Activated CD8-positive, alpha-beta T cell treated with anti-CD3 and anti-CD28 coated beads, Interleukin-2, amount 10 ng/mL, durations not matched to agents 7 days and 5 days (primary cell): ENCODE measurements at places on chromosomes 12 and 14. TPM values are rescaled to one million over a fixed set of nuclear protein-coding genes. Genes with fewer than 3 reads are reported as not detected.
A peak's percentile ranks its signal among the peaks of the same experiment; 100 is the strongest.

DNA sequence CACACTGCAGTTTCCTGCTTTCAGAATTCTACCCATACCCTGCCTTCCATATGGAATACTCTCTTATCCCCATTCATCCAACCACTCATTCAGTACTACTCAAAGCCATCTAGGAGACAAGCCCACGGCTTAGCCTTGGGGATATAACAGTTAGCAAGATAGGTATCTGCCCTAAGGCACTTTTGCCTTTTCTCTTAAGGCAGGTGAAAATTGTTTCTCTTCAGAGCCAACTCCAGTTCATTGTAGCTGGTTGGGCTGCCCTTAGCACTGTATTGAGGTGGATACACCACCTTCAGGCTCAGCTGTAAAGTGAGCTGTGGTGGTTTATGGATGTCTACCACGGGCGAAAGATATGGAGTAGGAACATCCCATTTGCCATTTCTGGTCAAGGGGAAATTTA lies 729.7 kb upstream of the TBX3 start:
- no peak overlapping the region for H3K27ac ChIP-seq
- no peaks in the 10 kb centered on the region for H3K27me3 ChIP-seq

DNA sequence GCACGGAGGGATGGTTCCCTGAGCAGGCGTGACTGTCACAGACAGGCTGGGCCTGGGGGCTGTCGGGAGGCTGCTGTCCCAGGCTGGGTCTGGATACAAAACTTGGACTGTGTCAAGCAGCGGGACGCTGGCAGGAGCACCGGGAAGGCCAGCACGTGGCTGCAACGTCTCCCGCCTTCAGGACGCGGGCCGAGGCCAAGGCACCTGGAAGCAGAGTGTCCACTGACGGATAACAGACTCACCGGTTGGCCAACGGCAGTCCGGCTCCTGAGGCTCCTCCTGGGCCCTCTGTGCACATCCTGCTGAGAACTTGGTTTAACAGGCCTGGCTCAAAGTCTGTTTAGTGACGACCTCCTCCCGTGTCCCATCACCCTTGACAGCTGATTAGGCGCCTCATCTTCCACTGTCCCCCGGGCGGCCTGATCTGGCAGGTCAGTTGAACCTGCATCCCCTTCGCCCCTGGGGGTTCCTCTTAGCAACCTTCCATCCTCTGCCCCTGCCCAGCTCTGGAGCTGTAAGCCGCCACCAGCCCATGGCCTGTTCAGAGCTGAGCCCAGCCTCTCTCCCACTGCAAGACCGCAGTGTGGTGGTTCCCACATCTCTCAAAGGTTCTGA lies 2.5 kb downstream of the XRCC3 start:
- H3K27me3 ChIP-seq = no peaks in the 10 kb centered on the region
- H3K4me1 ChIP-seq = peaks cover 47% of the 10 kb centered on the region
- H3K4me3 ChIP-seq = no peak overlapping the region
- peaks cover 39% of the 10 kb centered on the region for H3K36me3 ChIP-seq
- H3K27ac ChIP-seq = peak overlapping the region; percentile 85
- DNase-seq = no peak

DNA sequence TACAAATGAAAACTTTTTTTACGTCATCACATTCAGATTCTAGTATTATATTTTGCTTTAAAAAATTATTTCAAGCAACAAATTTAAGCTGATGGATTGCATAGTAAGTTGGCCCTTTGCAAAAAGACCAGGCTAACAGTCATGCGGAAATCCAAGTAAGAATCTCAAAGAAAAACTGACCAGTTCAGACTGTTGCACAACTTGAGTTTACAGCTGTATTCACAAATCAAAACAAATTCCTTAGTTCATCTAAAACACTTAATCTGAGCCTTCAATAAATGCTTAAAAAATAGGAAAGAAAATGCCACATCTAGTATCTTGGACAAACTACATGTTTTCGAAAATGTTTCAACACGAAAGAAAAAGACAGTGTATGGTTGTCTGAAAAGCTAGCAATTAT lies 847 bp downstream of the CCDC59 start:
- H3K4me3 ChIP-seq = peak overlapping the region; percentile 93
- H3K4me1 ChIP-seq = peaks cover 40% of the 10 kb centered on the region
- H3K27ac ChIP-seq = peak overlapping the region; percentile 99
- peaks cover 45% of the 10 kb centered on the region for H3K36me3 ChIP-seq
- no peaks in the 10 kb centered on the region for H3K27me3 ChIP-seq

CAPZA3 gene
- not detected for total RNA-seq

DTX1 gene
- total RNA-seq = not detected
